ENCODE measurements at places on chromosomes 5 and 9. TPM values are rescaled to one million over a fixed set of nuclear protein-coding genes. Genes with fewer than 3 reads are reported as not detected.

Gene DAPK1
- 119 TPM for total RNA-seq

- no peak for DNase-seq
These were observed 179.8 kb downstream of the OLFM1 start for GRCh38 chr9:135267191-135267809.

DNA sequence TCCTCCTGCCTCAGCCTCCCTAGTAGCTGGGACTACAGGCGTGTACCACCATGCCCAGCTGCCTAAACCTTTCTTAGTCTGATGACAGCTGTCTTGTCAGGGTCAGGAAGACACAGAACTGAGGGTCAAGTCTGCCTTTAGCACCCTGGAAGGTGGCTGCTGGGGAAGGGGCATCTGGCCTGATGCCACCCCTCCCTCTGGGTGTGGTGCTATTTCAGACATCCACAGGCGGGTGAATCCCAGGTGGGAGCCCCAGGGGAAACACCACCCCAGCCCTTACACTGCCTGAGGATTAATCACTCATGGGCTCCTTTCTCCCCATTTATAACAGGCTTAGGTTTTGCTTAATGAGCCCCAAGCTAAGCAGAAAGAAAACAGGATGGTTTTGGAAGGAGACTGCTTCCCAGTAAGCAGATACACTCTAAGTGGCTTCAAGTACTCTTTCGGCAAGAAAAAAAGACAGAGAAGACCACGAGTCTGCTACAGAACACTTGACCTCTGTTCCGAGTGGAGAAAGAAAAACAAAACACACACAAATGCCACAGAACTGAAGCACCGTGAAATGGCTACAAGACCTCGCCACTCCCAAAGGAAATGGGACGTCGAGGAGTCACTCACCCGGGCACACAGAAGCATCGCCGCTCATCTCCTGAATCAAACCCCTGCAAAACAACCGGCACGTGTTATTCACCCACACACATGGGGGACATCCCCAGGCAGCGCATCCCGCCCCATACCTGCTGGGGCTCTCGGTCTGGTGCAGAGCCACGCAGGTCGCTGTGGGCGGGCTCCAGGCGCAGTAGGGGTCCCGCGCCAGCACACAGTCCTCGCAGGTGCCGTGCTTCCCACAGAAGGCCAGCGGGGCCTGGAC is 62.4 kb downstream of the SECISBP2 start:
- DNase-seq: no peak

GRCh38 chr5:74816875-74817274 is 49.3 kb downstream of the FAM169A start:
- DNase-seq: no peak

GRCh38 chr5:74653991-74654390 is 13.5 kb upstream of the ENC1 start:
- DNase-seq: no peak

Gene IER5L
- total RNA-seq: 12.3 TPM

- DNase-seq: no peak
These were observed 25.9 kb upstream of the POMT1 start for GRCh38 chr9:131476777-131477345.

DNA sequence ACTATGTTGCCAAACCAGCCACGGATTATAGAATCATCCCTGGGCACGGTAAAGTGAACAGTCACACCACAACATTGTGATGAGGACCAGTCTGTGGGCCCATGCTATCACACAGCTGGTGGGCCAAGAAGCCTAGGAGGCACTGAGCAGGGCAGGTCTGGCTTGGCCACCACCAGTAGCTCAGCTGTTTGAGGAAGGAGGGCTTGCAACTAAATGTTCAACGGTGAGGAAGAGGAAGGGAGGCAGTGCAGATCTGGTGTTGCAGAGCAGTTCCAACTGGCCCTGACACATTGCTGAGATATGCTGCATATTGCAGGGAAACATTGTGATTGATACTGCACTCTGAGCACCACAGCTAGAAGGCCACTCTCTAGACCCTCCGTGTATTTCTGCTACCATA is 77.9 kb upstream of the ATG10 start:
- no peak for DNase-seq

GRCh38 chr5:169629847-169630548 is 7.1 kb upstream of the DOCK2 start:
- DNase-seq: peak; percentile 40

GRCh38 chr5:166772770-166773169 is 1518.7 kb upstream of the WWC1 start:
- DNase-seq: no peak

- no peak for DNase-seq
These were observed 96.2 kb downstream of the KCNT1 start for GRCh38 chr9:135798263-135798585.

- DNase-seq: no peak
These were observed 48.4 kb downstream of the SECISBP2 start for GRCh38 chr9:89366711-89367110.

Gene PCDHA9
- not detected for total RNA-seq

- DNase-seq: no peak
These were observed 2369.4 kb upstream of the ACO1 start for GRCh38 chr9:30015073-30015472.

Gene TMEM252
- not detected for total RNA-seq

- no peak for DNase-seq
These were observed at the start of gene QRFP for GRCh38 chr9:130896233-130897014. Gene QRFP (minus strand): TSS chr9:130896812. CDS start chr9:130893838, 2,974 bp downstream.

DNA sequence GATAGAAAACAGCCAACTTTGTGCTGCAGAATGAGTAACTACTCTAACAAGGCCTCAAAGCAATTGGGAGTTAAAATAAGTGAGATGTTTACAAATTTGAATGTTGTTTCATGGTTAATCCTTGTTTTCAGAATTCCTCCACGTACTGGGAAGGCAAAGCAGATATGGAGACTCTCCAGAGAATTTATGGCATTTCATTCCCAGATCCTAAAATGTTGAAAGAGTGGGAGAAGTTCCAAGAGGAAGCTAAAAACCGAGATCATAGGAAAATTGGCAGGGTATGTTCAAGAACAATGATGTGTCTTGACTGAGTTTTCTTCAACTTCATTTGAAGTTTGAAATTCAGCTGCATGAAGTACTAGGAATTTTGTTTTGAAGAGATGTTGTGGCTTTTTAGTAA is 16.4 kb downstream of the TARS1 start:
- no peak for DNase-seq

Gene SPOCK1
- 404 TPM for total RNA-seq

DNA sequence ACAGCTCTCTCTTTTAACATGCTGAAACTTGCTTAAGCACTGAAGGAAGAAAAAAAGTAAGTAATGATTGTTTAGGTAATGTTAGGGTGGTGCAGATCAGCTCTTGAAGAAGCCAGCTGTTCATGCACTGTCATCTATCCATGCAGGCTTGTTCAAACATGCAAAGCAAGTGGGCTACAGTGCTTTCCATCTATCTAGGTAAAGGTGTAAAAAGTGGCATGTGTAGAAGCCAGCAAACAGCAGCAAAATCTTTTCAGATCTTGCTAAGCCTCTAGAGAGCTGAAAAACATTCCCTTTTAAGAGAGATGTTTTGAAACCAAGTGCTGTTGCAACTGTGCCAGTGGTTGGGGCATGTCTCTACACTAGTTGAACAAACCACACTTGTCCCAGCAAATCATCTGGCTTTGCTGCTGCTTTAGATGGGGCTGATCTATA is 214.4 kb downstream of the EFNA5 start:
- no peak for DNase-seq

DNA sequence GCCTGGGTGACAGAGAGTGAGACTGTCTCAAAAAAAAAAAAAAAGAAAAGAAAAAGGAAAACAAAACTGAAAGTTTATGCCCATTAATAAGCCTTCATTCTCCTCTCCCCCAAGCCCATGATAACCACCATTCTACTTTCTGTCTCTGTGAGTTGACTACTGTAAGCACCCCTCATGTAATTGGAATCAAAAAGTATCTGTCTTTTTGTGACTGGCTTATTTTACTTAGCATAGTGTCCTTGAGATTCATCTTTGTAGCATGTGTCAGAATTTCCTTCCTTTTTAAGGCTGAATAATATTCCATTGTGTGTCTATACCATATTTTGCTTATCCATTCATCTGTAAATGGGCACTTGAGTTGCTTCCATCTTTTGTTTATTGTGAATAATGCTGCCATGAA is 14.0 kb upstream of the TMEM171 start:
- DNase-seq: no peak

GRCh38 chr5:74660873-74661272 is 20.3 kb upstream of the ENC1 start:
- no peak for DNase-seq

- peak; percentile 18 for DNase-seq
These were observed 132.3 kb upstream of the COL5A1 start for GRCh38 chr9:134509281-134509680.

GRCh38 chr5:11191673-11192072 is 430.6 kb upstream of the DAP start:
- no peak for DNase-seq

DNA sequence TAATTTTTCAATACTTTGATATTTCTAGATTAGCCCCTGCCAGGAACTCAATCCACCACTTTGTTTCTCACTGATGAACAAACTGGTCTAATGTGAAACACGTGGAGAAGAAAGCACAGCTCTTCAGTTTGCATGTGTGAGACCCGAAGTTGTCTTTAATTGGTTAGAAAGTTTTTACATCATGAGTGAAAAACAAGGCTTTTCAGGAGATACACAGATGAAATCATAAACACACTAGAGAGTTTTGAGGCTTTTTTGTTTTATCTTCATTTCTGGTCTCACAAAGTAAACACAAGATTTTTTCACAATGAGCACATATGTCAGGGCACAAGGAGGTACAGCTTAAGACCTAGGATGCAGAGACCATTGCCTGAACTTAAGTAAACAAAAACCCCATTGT is 84.5 kb upstream of the MOCS2 start:
- no peak for DNase-seq
